Stimulated activated CD4-positive, alpha-beta T cell treated with anti-CD3 and anti-CD28 coated beads, TNF-alpha, amount 100 ng/mL, for 4 hours (primary cell): ENCODE measurements at places on chromosomes 1 and 21.

GRCh38 chr21:44987301-44987885, 47.6 kb downstream of the SLX9 start:
- DNase-seq = no peak

DNA sequence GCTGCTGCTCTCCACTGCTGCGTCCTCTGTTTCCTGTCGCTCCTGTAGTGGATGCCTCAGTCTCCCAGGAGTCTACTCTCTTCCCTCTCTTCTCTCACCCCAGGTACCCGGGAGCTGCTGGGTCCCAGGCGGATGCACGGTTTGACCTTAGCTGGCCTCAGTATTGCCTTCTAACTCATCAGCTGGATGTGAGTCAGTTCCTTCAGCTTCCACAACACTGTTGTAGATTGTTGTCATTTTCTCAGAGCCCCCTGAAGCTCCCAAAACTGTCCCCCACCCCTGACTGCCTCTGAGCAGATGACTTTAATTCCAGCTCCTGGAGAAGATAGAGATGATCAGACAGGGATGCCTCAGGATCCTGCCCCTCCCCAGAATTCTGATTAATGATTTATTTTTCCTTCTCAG, 7.2 kb downstream of the CNIH3 start:
- no peak for DNase-seq

DNA sequence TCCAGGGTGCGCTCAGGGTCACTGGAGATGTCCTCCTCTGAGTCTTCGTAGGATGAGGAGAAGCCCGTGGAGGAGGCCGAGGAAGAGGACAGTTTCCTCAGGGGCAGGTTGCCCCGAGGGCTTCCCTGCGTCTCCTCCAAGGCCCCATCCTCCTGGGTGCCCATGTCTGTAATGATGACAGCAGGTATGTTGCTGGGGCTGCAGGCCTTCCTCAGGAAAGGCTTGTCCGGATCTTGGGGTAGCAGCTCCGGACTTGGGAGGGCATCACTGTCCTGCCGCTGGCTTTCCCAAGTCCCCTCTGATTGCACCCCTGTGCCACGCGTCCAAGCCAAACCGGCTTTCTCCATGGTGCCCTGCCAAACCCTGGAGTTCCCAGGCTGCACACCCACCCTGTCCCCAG, 3.5 kb downstream of the ITPKB start:
- no peak for DNase-seq

DNA sequence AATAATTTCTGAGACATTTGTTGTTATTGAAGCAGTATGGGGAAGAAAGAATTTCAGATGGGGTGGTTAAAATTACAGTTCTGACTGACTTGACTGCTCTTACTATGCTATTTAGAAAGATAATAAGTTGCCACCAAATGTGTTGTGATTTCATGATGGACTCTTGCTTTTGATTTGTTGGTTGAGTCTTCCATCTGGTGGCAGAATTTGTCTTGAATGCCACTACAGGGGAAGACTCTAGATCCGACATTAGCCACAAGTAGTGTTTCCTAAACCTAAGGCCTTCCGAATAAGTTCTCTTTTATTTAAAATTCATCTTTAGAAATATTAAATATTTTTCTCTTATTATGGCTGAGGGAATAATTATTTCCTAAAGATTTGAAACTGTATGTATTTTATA, 190.9 kb upstream of the ADGRL4 start:
- DNase-seq = no peak

DNA sequence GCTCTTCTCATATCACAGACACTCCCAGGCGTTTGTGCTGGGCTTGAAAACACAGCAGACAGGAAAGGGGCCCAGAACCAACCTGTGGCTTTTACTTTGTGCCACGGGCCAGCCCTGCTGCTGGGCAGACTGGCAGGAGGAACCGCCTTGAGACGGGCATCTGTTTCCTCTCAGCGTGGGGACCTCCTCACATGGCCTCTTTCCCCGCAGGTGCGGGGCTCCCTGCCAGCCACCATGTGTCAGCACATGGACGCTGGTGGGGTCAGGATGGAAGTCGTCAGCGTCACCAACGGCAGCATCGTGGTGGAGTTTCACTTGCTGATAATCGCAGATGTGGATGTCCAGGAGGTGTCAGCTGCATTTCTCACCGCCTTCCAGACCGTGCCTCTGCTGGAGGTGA, 47.8 kb downstream of the UMODL1 start:
- no peak for DNase-seq

DNA sequence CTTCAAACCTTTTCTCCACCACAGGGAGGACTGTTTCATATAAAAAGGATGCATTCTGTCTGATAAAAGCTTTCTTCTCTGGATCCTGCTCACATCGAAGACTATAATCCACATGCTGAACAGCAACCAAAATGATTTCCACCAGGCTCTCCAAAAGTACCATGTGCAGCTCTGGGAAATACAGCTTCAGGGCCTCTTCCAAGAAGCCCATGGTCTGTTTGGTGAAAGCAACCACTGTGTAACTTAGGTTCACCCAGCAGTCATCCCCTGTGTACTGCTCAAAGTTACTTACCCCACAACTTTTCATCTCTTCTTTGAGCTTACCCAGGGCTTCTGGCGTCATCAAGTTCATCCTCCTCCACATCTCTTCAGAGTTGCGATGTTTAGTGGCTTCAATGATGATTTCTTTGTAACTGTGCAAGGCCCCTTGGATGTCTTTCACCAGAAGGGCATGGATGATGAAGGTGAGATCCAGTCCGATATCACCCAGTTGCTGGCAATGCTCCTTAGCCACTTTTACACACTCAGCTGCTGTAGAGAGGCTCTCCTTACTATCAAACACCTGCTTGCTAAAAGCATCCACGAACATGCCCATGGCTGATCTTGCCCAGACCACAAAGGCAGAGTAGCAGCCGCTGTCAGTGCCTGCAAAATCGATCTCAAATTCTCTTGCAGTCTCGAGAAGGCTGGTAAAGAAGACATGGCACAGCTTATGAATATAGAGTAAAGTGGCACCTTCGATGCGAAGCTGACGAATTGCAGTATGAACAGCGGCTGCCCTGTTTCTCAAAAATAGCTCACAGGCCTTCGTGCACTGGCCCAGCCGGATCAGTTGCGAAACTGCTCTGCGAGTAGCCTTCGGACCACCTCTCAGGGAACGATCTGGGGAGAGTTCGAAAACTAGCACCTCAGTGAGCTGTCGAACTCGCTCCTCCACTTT, 1.7 kb downstream of the EXOC8 start:
- DNase-seq = no peak

DNA sequence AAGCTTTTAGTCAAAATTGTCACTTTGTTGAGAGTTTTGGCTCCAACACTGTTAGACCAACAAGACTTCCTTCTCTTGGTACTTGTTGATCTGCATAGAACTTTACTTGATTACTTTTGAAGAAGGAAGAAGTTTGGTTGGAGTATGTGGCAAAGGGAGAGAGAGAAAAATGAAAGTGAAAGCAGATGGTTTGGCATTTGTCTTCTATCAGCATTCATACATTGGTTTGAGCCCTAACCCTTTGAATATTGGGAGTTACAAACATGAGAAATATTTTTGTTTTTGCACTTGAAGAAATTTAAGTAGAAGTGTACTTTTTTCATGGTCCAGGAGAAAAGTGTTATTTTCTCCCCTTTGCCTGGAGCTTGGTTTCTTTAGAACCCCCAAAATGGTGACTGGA, 169.8 kb downstream of the ADGRL4 start:
- DNase-seq = no peak

DNA sequence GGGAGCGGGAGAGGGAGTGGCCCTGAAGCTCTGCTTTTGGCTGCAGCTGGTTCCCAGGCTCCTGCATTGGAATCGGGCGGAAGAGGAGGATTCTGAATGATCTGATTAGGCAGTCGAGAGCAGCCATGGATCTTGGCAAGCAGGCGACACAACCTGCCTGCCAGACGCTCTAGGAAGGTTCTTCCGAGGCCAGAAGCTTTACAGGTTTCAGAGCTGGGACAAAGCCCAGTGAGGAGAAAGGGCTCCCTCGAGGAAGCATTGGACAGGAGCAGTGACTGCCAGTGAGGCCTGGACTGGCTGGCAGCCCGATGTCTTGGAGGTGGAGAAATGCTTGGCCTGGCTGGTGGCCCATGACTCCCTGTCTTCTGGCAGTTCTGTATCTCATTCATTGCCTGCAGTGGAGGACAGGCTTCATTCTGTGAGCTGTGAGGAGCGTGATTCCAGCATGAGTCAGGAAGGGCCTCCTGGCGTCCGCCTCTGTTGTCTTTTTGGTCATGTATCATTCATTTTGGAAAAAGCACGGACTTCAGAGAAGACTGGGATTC, 132.7 kb upstream of the IPO9 start:
- no peak for DNase-seq

DNA sequence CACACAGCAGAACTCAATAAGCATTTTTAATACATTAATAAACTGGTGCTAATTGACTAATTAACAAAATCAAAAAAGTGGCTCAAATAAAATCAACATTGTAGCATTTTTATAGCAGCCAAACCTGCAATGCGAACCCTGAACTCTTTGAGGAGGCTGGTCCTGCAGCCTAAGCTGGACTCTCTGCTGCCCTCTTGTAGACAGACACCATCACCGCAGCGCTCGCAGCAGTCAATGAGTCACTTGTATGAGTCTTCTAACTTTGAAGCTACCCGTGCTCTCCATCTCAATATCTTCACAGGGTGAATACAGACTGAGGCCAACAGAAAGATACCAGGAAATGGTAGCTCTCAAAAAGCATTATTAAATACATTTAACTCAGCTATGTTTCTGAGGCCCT, 9.7 kb upstream of the KRTAP7-1 start:
- no peak for DNase-seq

- DNase-seq = no peak
These were observed 223.4 kb upstream of the DUSP10 start for GRCh38 chr1:221965252-221965651.

- DNase-seq = no peak
These were observed 2.3 kb downstream of the KRTCAP2 start for GRCh38 chr1:155170806-155171205.

DNA sequence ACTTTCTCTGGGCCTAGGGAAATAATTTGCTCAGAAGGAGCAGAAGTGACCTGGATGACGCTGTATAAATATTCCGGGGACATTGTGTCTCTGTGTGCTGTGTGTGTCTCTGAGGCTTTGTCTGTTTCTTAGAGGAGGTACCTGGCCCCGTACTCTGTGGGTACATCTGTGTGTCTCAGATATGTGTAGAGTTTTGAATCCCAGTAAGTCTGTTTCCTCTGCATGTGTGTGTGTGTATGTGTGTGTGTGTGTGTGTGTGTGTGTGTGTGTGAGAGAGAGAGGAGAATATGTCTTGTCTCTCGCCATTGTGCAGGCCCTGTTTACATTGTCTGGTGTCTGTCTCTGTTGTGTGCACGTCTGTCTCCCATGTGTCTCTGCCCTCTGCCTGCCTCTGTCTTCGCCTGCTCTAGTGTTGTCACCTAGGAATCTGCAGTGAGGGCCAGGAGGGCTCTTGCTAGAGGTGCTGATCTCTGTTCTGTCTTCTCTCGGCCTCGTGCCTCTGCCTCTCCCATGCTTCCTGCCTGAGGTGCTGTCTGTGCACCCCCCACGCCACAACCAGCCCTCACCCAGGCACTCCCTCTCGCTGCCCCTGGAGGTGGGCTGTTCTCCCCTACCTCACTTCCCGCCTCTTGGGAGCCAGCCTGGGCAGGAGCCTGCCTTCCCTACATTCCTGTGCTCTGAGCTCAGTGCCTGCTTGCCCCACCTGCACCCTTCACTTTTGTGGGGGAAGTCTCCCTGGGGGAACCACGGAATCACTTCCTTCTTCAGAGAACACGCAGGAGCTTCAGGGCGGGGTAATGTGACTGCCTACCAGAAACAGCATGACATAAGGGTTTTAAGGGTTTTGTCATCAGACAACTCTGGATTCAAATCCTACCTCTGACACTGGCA, 5.9 kb downstream of the MAP7D1 start:
- no peak for DNase-seq

- DNase-seq = no peak
These were observed 177.4 kb upstream of the RNPC3 start for GRCh38 chr1:103348136-103348535.

DNA sequence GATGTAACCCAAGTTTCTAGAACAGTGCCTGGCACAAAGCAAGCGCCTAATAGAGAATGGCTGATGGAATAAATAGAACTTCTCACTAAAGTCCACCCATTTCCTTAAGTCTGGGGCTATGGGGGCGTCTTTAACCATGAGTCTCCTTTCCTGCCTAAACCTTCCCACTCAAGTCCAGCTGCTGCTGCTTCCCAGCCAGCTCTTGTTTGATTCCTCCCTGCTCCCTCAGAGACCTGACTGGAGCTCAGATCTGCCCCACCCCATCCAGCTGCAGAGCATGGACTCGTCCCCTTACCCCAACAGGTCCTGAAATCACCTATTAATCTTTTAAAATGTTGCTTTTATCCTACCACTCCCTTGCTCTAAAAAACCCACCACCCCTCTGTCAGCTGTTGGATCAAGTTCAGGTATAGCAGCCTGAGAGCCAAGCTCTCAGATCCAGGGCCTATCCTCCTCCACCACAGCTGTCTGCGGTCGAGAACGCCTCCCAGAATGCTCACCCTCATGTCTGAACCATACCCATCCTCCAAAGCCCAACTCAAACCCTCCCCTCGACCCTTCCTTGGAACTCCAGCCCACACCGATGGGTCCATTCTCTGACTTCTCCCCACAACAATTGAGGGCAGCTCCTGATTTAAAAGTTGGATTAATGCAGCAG, 12.8 kb upstream of the GALNT2 start:
- DNase-seq = no peak

DNA sequence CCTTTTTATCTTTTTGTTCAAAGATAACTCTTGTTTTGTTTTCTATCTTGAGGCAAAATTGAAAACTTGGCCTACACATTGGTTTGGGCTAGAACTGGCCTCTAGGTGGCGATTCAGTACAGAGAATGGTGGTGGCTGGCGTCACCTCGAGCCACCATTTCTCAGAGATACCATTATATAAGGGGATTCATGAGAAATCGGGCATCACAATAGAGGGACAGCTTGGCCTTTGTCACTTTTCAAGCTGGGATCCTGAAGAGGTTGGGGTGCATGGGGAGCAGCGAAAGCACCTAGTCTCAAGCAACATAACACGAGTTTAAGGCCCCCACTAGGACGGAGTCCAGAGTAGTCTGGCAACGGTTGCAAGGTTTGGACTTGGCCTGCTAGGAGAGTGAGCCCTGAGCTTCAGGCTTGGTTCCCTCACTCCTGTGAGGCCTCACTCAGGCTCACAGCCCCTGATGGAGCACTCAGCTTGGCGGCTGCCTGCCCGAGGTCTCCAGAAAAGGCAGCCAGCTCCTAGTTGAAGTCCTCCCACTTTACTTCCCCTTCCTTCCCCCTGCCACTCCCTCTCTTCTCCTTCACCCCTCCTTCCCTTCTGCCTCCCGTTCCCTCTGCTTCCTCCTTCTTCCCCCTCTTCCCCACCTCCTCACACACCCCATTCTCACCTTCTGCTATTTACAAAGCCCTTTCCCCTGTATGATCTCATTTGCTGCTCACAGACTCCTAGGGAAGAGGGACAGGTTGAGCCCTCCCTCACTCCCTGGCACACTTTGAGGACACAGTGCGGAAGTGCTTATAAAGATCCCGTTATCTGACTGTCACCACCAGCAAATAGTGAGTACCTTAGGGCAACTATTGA, 67.8 kb downstream of the LRIG2 start:
- peak; percentile 4 for DNase-seq

DNA sequence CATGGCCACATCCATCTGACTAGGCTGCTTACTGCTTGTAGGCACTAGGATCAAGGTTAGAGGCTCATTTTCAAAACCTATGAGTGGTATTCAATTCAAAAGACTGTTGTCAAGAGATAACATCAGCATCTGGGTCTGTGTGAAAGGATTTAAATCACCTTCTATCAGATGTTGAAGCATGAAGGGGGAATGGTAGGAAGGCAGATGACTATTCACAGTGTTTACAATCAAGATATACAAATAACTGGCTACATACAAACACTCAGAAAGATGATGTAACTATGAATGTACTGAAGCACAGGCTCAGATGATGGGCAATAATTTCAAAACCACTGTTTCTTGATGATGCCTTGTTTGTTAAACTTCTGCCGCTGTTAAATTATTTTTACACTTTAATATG, 249.2 kb downstream of the SLC45A1 start:
- DNase-seq = no peak
